ENCODE measurements at places on chromosomes 6 and 20.

GRCh38 chr6:50961611-50962010 lies 142.9 kb downstream of the TFAP2B start:
- no peak for DNase-seq

- DNase-seq = no peak
Observed at GRCh38 chr6:110296241-110297025, 61.7 kb downstream of the METTL24 start.

- no peak for DNase-seq
Observed at GRCh38 chr6:126264265-126264664, 75.7 kb upstream of the CENPW start.

DNA sequence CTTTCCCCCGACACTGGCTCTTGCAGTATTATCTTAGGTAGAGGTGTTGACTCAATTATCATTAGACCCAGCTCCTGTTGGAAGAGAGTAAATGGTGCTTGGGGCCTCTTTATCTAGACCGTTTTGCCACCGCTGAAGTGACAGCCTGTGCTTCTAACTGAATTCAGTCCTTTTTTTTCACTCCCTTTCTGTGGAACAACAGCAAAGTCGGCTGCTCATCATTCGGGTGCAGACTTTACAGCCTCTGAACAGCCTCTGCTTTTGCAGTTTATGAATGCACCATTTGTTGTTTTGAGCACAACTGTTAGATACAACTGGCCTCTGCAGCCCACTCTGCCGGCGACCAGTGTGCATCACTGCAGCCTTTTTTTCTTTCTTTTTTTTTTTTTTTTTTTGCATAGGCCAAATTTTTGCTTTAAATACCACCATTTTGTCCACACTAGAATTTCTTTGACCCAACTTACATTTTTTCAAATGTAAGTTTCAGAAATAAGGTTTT lies 35.8 kb downstream of the RREB1 start:
- DNase-seq = peak; percentile 57

- no peak for DNase-seq
Observed at GRCh38 chr6:90557006-90557405, 29.9 kb downstream of the MAP3K7 start.

- DNase-seq = no peak
Observed at GRCh38 chr6:152094992-152095592, 287.6 kb downstream of the ESR1 start.
